Stomach (tissue), 19 donors: ENCODE measurements at places on chromosomes 1 and 21. TPM values are rescaled to one million over a fixed set of nuclear protein-coding genes. Genes with fewer than 3 reads are reported as not detected.

- no peak for DNase-seq
These were observed 51.9 kb downstream of the COL11A1 start for GRCh38 chr1:103056423-103056822.

DNA sequence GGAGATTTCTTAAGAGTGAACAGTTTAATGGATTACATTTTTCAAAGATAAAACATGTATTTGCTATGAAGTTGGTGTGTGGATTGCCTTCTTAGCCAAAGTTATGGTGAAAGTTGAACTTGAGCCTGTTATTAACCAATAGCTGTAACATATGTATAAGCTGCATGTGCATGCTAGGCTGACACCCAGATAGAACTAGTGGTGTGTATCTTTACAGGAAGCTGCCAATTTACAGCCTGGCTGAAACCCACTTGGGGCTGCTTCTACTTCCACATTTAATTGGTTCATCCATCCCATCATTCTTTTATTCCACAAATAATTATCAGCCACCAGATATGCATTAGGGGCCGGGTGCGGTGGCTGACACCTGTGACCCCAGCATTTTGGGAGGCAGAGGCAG lies 3.3 kb downstream of the PLA2G5 start:
- DNase-seq = no peak

- DNase-seq = no peak
These were observed 276.9 kb downstream of the SIPA1L2 start for GRCh38 chr1:232353001-232353400.

DNA sequence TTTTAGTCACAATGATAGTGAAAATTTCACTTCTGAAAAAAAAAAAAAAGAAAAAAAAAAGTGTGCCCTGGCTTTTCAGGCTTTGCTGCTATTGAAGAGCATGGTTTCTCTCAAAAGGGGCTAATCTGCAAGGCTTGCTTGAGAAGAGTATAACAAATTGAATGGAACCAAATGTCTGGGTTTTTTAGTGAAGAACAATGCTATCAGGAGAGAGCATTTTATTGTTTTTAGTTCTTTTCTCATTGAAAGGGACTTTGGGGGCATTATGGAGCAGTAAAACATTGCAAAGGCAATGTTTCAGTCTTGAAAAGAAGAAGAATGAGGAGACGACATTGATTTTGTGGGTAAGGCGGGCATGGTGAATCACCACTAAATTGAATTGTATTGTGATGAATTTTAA lies 28.2 kb downstream of the VCAM1 start:
- DNase-seq = no peak

- DNase-seq = peak; percentile 60
These were observed 8.4 kb downstream of the RPS6KA1 start for GRCh38 chr1:26537951-26538352.

NBPF1 gene
- total RNA-seq = 35.6 TPM

PLA2G2D gene
- not detected for total RNA-seq

GRCh38 chr1:8016210-8016894 lies 9.8 kb downstream of the ERRFI1 start:
- DNase-seq = no peak

DNA sequence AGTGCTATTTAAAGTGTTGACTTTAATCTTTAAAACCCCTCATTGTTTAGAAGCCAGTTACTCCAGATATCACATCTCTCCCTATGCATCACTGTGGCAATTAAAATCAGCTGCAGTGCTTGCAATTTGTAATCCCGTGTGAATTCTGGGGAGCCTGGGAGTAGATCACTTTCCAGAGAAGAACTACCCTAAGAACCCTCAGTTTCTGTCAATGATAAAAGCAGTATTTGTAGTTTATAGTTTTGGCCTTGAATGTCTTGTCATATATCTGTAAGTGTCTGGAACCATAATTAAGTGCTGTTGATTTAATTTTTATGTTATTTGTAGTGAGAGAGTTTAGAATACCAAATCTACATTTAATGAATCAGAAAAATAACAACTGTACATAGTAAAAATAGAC lies 5.5 kb upstream of the SPAG17 start:
- no peak for DNase-seq

- no peak for DNase-seq
These were observed 22.7 kb upstream of the FHAD1 start for GRCh38 chr1:15224259-15224869.

DNA sequence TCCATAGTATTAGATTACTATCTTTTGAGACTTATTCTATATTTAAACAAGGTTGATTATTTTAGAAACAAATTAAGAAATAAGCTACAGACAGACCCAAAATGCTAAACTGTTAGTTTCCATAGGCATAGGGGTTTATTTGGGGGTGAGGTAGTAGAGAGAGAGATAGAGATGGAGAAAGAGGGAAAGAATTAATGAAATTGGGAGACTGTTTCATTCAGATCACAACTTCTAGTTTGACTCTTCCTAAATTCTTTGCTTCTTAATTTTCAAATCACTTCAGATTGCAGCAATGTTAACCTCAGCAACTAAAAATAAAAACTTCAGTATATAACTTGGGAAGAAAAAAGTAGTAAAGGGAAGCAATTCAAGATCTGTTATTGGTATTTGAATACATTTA lies 3.4 kb downstream of the JUN start:
- no peak for DNase-seq

FAM72A gene
- total RNA-seq = 2.6 TPM

- DNase-seq = no peak
These were observed 9.4 kb upstream of the ELAPOR1 start for GRCh38 chr1:109104364-109105151.

TEDDM1 gene
- total RNA-seq = not detected

DNA sequence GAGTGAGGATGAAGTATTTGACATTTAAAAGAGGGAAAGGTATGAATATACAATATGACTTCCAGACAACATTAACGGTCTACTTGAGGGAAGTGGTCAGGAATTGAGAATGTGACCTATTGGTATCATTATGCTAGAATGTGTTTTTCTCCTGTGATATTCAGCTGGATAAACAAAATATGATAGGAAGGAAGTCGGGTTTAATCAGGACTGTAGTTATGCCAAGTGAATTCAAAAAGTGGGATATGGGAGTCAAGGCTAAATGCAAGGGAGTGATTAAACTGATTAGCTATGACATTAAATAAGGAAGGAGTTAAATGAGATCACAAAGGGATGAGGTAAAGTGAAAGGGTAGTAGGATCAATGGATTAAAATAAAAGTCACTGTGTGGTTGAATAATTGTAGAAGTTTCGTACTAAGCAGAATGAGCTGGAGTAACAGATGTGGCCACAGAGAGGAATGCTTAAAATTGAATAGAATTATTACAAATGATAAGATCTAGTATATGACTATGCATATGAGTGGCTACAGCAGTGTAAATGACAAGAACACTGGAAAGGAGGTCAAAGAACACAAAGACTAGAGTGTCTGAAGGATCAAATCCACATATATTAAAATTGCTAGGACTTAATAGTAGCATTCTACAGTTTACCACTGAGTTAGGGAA lies 62.5 kb downstream of the TRIM33 start:
- no peak for DNase-seq
